ENCODE measurements at places on chromosomes 6 and 20.

GRCh38 chr6:106560996-106561685, 68.2 kb downstream of the RTN4IP1 start:
- DNase-seq: no peak

GRCh38 chr6:85468326-85468725, 18.4 kb downstream of the NT5E start:
- DNase-seq: no peak

GRCh38 chr6:136803608-136804007, 11.3 kb upstream of the MAP3K5 start:
- no peak for DNase-seq

DNA sequence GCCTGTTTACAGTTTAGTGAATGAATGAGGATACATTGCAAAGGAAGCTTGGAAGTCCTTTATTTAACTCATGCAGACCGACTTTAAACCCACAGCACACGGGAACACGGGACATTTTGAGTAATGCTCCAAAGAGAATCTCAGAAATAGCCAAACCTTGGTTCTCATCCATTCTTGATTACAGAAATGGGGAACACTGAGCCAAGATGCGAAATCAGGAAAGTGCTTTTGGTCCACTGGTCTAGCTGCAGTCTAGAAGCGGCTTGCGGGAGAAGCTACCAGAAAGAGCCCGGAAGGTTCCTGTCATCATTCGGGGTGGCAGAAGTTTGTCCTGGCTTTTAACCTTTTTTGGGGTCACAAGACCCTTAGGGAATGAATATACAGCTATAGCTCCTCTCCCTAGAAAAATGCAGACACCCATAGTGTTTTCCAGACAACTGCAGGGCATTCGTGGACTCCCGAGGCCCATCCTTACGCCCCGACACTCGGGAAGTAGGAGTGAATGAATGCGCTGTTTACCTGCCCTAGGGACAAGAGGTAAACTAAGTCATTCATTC, 475 bp upstream of the TMEM181 start:
- no peak for DNase-seq

- DNase-seq: no peak
Observed at GRCh38 chr20:3175270-3175669, 1.9 kb upstream of the LZTS3 start.

DNA sequence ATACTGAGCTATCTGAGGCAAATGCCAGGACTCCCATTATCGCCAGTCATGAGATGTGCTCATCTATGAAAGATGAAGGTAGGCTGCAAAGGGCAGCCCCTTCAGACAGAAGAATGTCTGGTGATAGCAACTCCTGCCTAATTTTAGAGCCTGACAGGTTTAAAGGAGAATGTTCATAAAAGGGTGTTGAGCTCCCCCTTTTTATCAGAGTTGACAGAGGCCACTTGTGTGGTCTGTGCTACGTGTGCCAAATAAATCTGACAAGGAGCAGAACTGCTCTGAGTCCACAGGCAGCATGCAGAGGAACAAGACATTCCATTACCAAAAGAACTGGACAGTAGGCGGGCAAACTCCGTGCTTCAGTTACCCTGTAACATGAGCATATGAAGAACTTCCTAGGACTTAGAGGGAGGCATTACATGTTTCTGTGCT, 101.8 kb downstream of the PREP start:
- no peak for DNase-seq

DNA sequence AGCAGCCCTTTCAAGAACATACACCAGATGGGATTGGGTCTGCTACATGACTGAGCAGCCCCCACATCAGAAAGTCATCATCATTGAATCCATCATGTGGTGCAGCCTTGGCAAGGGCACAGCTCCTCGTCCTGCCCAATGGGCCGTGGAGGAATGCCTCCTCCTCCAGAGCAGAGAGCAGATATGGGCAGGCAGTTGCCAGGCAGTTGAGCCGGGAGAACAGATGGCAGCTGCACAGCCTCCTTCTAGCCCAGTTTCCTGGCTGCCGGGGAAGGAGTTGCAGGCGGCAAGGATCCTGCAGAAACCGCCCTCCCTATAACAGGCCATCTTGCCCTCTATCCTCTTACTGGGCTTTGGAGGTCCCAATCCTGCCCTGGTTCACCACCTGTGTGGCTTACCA, 11.9 kb upstream of the ZFAND3 start:
- DNase-seq: peak; percentile 95

DNA sequence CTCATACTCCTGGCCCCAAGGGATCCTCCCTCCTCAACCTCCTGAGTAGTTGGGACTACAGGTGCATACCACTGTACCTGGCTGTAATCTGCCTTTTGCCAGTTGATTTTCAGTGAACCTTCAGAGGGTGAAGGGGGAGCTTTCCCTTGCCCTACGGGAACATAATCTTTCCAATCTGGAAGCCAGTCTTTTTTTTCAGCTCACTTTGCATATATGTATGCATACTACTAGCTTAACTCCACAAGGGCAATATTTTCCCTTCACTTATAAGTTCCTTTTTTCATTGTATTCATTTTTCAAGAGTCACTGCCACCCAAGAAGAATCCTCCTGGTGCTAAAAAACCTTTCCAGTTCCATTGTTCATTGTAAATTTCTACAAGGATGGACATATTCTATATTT, 53.4 kb upstream of the GCM1 start:
- DNase-seq: no peak

DNA sequence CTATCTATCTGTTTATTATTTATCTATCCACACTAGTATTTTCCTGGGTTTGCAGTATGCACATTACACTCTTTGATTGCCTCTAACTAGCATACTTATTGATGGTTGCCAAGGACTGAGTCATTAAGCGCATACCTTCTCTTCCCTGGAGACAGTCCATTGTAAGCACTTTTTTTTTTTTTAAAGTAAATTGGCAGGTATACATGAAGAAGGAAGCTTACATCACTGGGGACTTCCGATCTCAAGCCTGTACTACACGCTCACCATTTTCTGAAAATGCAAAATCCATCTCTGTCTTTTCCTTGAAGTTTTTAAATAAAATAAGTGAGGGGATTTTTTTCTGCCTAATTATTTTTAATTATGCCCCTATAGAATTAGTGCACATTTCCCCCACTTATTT, 63.5 kb downstream of the HMGN3 start:
- no peak for DNase-seq

GRCh38 chr6:168844821-168845609, 404.0 kb downstream of the SMOC2 start:
- DNase-seq: no peak

DNA sequence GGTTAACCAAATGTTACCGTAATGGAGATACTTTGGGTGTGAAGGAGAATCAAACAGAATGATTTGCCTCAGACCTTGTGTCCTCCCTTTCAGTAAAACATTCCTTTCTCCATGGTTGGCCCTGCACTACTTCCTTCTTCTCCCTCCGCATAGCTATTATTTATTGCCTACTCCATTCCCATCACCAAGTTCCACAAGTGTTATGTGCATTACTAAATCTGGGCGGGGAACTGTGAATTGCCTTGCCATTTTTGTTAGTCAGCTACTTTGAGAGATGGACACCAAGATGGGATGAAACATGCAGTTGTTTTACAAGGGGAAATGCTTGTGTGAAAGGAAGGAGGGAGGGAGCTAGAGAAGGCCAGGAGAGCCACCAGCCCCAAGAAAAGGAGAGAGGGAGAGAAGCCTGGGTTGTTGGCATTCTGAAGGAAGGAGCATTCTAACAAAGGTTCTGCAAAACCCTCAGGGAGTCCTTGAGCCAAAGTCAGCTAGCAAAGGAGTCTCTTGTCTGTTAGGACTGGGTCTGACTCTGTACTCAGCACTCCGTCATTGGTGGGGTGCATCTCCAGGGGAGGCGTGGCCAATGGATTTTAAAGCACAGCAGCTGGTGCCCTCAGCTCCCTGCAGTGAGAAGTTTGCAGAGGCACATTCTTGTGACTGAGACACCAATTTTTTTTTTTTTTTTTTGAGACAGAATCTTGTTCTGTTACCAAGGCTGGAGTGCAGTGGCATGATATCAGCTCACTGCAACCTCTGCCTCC, 83.6 kb upstream of the CHD6 start:
- DNase-seq: no peak

GRCh38 chr6:26206868-26207801, 119.9 kb downstream of the HFE start:
- DNase-seq: no peak

DNA sequence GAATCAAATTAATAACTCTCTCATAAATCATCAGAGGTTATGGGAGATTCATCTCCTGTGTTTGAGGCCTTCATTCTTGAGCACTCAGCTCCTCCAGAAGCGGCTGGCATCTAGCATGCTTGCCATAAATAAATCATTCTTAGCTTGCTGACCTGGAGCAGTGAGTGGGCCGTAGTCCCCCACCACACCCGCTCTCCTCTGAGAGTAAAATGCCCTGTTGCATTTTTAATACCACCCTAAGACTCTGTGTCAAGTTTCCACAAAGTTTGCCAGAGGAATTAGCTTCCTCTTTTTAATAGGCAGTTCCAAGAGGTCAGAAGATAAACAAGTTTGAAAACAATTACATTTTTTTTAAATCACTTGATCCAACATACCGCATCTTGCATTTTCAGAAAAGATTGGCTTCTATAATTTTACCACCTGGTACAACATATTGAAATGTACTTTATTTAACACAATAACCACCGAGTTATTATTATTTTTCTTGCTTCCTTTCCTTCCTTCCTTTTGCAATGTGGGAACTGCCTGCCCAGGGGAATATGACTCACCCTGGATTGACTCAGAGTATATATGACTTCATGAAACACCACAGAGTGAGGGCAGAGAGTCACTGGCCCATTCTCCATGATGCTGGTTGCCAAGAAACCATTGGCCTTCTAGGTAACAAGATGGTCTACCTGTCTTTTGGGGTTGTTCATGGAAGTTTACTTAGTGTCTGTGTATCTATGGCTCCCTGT, 29.4 kb upstream of the CLIC5 start:
- no peak for DNase-seq

DNA sequence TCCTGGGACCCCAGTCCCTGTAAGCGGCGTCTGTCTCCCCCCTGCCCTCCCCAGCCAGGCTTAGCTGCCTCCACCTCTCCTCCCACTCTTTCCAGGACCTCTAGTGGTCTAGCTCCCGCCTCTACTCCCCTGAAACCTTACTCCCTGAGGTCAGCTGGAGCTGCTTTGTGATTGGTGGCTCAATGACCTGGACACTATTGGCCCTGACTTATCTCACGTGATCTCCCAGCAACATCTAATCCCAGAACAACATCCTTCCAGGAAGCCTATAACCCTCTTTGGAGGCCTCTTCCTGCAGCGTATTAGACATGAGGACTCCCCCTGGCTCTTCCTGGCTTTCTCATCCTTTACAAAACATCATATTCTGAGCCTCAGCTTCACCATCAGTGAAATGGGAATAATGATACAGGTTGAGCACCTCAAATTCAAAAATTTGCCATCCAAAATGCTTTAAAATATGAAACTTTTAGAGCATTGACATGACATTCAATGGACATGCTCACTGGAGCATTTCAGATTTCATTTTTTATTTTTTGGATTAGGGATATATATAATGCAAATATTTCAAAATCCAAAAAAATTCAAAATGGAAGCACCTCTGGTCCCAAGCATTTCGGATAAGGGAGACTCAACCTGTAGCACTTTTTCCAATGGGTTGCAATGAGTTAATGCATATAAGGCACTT, 16.3 kb upstream of the SRC start:
- no peak for DNase-seq

DNA sequence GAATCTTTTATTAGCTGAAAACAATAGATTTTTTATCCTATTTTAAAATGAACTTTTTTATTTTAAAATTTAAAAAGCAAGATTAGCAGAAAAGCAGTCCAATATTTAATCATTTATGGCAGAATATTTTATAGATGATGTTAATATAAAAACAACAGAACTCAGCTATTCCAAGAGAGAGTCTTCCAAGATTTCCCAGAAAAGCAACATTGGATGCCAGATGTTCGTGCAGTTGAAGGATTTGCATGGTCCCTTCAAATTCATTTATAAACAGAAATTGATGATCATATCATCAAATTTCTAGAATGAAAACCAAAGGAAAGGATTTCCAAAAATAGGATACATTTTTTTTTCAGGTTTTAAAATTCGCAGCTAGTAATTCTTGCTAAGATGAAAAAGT, 25.4 kb upstream of the CNKSR3 start:
- no peak for DNase-seq

DNA sequence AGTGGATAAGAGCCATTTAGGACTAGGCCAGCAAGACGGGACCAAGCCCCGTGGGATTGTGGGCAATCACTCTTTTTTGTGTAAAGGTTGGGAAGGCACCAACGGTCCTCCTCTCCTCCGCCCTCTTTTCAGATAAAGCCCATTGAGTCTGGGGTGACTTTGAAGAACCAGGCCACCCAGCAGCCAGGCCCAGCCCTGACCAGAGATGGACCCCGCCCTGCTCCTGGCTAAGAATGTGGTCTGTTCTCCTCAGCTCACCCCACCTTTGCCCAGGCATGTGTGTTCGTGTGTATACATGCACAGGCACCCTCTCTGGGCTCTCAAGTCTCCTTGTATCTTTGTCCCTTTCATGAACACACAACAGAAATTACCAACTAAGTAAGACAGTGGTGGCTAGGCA, 9.1 kb downstream of the SDC4 start:
- no peak for DNase-seq

GRCh38 chr20:855466-856360, 22.2 kb downstream of the FAM110A start:
- DNase-seq: no peak

- DNase-seq: no peak
Observed at GRCh38 chr6:146913842-146914488, 290.3 kb upstream of the STXBP5 start.

DNA sequence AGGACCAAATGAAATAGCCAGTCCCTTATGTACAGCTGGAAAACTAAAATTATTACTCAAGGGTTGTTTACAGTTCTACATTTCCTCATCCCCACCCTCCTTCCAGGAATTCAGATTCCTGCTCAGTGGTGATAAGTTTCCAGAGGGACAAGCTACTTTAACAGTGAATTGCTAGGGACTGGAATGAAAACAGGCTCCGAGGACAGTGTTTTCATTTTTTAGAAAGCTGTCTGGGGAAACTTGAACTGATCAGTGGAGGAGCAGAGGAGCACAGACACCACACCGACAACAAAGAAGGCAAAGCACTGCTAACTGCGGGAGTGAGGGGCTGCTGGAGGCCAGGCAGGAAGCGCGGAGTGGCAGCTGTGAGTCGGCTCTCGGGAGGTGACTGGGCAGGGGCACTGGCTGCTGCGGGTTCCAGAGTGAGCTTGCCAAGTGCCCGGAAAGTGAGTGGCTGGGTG, 322.2 kb downstream of the ESR1 start:
- no peak for DNase-seq

DNA sequence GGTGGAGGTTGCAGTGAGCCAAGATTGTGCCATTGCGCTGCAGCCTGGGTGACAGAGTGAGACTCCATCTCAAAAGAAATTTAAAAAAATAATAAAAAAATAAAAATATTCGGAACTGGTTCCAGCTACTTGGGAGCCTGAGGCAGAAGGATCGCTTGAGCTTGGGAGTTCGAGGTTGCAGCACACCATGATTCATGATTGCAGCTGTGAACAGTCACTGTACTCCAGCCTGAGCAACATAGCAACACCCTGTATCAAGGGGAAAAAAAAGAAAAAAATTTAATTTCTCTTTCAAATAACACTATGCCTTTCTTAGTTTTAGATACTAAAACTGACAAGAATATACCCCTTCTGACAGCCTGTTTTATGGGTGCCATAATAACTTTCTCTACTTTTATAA, 10.5 kb downstream of the KDM1B start:
- no peak for DNase-seq

- DNase-seq: no peak
Observed at GRCh38 chr20:45008521-45009049, 42.3 kb downstream of the STK4 start.
